HT1080 (cell line): ENCODE measurements at places on chromosomes 4 and X.

- DNase-seq = no peak
Measured at GRCh38 chr4:77877771-77878565, 15.3 kb downstream of the MRPL1 start.

DNA sequence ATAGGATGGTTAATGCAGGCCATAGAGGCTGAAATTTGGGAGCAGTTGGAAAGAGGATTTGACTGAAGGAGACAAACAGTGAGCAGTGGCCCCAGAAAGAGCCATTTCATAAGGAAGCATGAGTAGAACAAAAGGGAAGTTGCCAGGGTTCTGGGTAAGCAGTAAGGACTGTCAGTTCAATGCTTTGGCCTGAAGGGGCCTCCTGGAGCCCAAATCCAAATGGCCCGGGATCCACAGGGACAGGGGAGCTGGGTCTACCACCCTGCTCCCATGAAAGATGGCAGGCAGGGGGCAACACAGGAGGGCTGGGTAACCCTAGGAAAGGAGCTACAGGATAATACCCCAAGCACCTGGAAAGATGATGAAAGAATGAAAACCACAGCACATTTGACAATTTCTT is 4.1 kb upstream of the INTS6L start:
- no peak for DNase-seq

GRCh38 chr4:181006499-181007260 is 1236.5 kb upstream of the TENM3 start:
- DNase-seq = no peak

- DNase-seq = no peak
Measured at GRCh38 chr4:48329193-48329592, 12.1 kb upstream of the SLAIN2 start.

- peak; percentile 21 for DNase-seq
Measured at GRCh38 chrX:70219938-70220764, 14.3 kb upstream of the AWAT1 start.

DNA sequence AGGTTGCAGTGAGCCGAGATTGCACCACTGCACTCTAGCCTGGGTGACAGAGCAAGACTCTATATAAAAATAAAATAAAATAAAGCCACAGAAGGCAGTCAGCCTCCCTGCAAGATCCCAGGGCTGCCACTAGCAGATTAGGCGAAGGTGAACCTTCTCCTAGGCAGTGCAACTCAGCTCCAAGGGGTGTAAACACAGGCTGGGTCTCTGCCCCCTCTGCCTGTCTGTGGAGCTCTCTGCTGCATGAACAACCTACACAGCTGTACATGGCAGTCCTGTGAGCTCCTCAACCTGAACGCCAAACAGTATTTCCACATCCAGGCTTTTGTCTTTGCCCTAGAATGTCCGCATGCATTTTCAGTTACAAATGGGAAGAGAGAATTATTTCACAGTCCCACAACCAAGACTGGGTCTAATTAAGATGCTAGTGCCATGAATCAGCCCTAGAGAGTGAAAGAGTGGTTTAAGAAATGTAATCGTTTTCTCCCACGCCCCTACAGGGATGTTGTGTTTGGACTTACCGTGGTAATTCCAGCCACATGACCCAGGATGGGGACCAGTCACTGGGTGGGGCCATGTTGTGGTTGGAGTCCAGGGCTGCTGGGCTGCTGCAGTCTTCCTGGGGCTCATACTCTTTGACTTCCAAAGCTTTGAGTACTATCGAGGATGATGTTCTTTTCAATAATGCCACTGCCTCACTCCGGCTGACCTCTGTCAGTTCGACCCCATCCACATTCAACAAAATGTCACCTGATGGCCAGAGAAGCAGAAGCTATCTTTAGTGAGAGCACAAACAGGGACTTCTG is 99.0 kb downstream of the FIP1L1 start:
- DNase-seq = peak; percentile 91

DNA sequence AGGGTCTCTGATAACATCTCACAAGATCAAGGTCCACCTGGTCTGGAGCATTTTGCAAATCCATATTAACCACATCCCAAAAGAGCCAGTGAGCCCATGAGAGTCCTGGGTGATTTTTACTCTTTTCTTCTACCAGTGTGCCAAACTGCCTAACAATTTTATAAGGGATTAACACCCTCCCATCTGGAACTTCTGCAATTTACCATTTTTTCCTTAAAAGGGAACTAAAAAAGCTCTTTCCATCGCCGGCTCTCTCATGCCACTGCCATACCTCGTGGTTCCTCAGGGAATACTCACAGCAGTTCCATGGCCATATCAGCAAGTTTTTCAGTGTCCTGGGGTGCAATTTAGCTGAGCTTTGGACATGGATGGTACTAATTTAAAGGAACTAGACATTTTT is 55.7 kb downstream of the SEPSECS start:
- no peak for DNase-seq

DNA sequence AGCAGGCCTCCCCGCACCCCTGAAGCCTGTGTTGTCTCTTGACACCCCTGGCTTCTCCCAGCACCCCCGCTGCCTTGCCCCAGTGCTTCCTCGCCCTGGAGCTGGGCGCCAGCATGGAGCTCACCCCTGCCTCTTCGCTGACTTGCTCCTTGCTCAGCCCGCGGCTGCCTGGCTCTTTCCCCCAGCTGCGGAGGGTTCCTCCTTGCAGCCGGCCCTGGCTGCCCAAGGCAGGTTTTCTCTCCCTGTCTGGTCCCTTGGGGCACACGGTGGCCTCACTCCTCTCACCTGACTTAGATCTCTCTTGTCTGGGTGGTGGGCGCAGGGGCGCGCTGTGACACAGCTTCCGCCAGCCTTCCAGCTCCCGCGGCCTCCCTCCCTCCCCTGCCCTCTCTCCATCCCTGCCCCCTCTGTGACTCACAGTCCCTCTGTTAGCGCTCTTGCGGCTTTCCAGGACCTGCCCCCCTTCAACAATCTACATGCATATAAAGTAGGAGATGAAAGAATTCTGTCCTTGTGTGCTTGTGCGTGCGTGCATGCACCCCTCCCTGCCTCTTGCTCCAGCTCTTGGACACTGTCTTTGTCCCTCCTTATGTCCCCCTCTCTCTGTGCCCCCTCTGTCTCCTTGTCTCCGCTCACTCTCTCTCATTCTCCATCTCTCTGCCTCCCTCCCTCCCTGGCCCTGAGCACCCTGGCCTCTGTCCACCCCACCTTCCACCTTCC is 2.2 kb downstream of the PLXNB3 start:
- peak; percentile 77 for DNase-seq

GRCh38 chr4:150068300-150068960 is 9.8 kb upstream of the DCLK2 start:
- no peak for DNase-seq
